NCI-H1417 treated with DMSO at 0.1 percent for 48 hours (cell line): ENCODE measurements at places on chromosomes 12 and 14.
A peak's percentile ranks its signal among the peaks of the same experiment; 100 is the strongest.

- no peak for DNase-seq
Observed at GRCh38 chr12:49325606-49326005, 2.6 kb downstream of the TROAP start.

DNA sequence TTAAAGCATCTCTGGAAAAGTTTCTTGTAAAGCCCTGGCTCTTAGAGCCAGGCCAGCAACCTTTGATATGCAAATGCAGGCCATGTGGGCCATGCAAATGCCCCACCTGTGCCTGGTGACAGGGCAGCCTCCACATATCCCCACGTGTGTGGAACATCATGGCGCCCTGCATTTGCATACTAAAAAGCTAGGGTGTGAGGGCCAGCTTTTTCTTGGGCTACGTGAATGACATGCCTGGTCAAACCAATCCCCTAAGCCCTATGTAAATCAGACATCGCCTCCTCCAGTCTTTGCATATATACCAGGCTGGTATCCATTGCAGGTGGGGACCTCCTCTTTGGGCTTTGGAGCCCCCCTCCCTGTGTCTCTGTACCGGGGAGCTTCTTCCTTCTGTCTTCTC lies 6.4 kb downstream of the CSRP2 start:
- DNase-seq: no peak

GRCh38 chr12:121576851-121577391 lies 3.9 kb downstream of the KDM2B start:
- no peak for DNase-seq

DNA sequence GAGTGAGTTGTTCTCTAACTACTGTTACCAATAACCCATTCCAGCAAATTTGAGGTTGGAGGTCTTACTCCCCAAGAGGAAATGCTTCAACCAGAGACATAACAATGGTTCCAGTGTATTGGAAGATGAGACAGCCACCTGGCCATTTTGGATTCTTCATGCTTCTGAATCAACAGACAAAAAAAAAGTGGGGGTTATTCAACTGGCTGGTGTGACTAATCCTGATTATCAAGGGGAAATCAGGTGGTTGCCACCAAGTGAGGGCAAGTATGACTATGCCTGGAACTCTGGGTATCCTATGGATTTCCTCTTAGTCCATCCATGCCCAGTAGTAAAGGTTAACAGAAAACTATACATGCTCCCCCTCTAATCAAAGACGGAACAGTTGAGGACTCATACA lies 29.9 kb upstream of the ZNF641 start:
- no peak for DNase-seq

GRCh38 chr12:100554608-100555077 lies 18.8 kb upstream of the GAS2L3 start:
- DNase-seq: peak; percentile 69
